ENCODE measurements at places on chromosomes 4 and X.

DNA sequence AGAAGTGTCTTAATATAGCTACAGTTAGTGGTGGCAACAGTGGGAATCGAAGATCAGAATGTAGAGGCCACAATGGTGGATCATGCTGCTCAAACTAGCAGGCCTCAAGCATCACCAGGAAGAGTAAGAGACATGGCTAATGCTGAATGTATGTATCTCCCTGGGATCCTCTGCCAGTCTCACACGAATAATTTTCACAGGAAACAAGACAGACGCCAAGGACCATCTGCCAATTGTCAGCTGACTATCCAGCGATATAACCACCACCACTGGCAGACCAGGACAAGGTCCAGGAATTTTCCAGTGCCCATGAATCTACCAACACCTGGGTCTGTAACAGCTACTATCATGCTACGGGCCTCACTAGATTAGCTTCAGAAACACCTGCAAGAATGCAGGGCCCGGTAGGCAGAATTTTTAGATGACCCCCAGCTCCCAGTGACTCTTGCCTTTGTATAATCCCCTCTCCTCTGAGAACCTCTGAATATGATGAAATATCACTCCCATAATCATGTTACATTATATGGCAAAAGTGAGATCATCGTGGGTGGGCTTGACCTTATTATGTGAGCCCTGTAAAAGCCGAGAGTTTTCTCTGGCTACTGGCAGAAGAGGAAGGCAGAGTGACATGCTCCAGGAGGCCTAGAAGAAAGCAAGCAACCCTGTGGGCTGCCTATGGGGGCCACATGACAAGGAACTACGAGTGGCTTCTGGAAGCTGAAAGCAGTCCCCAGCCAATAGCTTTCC, 429.8 kb downstream of the BCOR start:
- DNase-seq = no peak

DNA sequence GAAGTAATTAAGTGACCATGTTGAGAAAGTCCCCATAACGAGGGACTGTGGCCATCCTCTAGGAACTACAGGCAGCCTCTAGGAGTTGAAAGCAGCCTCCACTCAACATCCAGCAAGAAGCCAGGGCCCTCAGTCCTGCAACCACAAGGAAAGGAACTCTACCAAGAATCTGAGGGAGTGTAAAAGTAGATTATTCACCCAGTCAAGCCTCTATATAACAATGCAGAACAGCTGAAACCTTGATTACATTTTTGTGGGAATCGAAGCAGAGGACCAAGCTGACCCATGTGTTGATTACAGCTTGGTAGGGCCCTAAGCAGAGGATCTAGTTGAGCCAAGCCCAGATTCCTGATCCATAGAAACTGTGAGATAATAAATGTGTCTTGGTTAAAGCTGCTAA, 17.1 kb downstream of the RPS6KA6 start:
- DNase-seq = no peak

GRCh38 chr4:76605099-76605563, 170.1 kb downstream of the SHROOM3 start:
- DNase-seq = no peak

- no peak for DNase-seq
Measured at GRCh38 chr4:107432451-107432850, 287.6 kb downstream of the PAPSS1 start.

- no peak for DNase-seq
Measured at GRCh38 chr4:184895012-184895695, 69.4 kb upstream of the ACSL1 start.

- DNase-seq = no peak
Measured at GRCh38 chr4:99749445-99750391, 66.9 kb upstream of the DAPP1 start.

Measured in activated CD8-positive, alpha-beta memory T cell treated with anti-CD3 and anti-CD28 coated beads for 4 hours (primary cell).